Natural killer cell treated with Interleukin-12 subunit alpha and Interleukin-12 subunit beta and Interleukin-15 and Interleukin-18, amount 100 ng/mL, for 72 hours (primary cell): ENCODE measurements at places on chromosomes 11 and 22. TPM values are rescaled to one million over a fixed set of nuclear protein-coding genes. Genes with fewer than 3 reads are reported as not detected.

The KCNQ1 gene
- total RNA-seq, result 0.19 TPM

The GAB4 gene
- total RNA-seq, result not detected

The VWCE gene
- total RNA-seq, result 2.1 TPM

The GRIA4 gene
- total RNA-seq, result not detected

The C11orf16 gene
- not detected for total RNA-seq

The MS4A12 gene
- not detected for total RNA-seq

The LRRC32 gene
- total RNA-seq, result 0.08 TPM

The RSF1 gene
- 68.5 TPM for total RNA-seq

The OR52E4 gene
- total RNA-seq, result not detected

The SULT4A1 gene
- not detected for total RNA-seq

The SERHL2 gene
- not detected for total RNA-seq

The HIKESHI gene
- total RNA-seq, result 64.3 TPM

The C22orf31 gene
- total RNA-seq, result not detected

The CNGA4 gene
- total RNA-seq, result not detected
